ENCODE measurements at places on chromosomes 12 and 14. TPM values are rescaled to one million over a fixed set of nuclear protein-coding genes. Genes with fewer than 3 reads are reported as not detected.

DNAI7 gene
- 2.3 TPM for total RNA-seq

RNF212B gene
- not detected for total RNA-seq

COX8C gene
- 0.51 TPM for total RNA-seq

SDSL gene
- total RNA-seq, result 8.5 TPM

SYCP3 gene
- not detected for total RNA-seq

IAPP gene
- not detected for total RNA-seq

All from Right ventricle myocardium inferior (tissue), 1 donor.